ENCODE measurements at places on chromosomes 3 and 15.

GRCh38 chr3:127984241-127984975 lies 67.8 kb upstream of the SEC61A1 start:
- DNase-seq, result no peak

GRCh38 chr3:168251371-168251770 lies 155.6 kb upstream of the GOLIM4 start:
- no peak for DNase-seq

DNA sequence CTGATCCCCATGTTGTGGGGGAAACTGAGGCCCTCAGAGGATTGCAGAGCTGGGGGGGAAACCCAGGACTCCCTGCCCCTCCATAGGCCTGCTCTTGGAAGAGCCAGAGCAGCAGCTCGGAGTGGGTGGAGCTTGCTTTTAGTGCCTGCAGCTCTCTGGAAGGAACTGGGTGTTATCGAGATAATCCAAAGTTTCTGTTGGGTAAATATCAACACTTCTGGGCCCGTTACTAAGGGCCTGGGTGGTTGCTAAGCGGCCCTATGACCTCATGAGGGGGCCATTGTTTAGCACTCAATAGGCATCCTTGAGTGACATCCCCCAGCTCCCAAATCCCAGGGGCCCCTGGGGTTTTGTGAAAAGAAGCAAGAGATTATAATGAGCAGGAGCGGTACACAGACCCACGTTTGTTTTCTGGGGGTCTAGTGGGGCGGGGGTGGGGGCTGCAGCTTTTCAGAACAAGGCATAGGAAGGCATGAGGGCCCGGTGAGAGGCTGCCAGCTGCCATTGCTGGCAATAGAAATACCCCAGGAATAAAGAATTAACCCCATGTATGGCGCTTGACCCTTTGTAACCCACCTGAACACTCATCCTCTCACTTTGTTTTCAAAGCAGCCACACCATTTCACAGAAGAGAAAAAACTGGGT lies 48.3 kb upstream of the ATP2B2 start:
- DNase-seq, result no peak

DNA sequence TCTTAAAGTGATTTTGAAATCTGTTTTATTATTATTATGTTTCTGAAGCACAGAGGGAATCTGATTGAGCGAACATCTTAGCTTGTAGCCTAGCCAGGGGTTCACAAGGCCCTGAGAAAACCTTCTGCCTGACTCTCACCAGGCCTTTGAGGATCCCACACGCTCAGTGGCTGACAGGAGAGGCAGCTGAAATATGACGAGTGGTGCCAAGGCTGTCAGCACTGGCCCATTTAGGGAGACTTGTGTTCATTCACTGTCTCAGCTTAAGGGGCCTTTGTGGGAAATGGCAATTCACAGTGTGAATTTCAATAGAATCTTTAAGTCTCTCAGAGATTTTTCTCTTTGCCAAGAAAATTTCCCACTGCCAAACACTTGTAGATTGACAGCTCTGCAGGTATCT lies 770.9 kb downstream of the TUSC7 start:
- no peak for DNase-seq

GRCh38 chr15:51536965-51537574 lies 85.5 kb downstream of the DMXL2 start:
- no peak for DNase-seq

DNA sequence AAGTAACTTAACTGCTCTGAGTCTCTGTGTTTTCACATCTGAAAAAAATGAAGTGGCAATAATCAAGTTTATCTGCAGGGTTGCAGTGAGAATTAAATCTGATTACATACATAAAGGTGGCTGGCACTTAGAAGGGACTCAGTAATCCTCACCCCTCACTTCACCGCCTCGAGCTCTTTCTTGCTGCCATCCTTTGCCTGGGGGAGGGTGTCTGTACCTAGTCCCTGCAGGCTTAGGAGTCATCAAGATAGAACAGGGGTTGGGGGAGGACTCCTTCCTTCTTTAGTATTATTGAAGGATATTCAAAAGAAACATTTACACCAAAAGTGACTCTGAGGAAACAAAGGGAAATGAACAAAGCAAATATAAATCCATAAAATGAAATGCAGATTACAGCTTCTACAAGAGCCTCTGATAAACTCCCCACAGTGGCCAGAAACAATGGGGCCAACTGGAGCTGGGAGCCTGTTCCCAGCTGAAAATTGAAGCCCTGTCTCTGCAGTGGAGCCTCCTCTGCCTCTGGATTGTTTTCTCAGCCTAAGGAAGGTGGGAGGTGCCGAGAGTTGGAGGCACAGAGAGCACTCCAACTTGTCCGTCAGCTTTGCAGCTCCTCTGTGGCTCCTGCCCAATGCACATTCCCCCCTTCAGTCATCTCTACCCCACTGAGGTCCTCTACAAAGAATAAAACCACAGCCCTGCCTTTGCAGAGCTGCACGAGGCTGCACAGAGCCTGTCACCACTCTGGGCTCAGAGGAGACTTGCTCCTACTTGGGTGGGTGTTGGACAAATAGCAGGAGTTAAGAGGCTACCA lies 41.8 kb downstream of the CRYGS start:
- no peak for DNase-seq

GRCh38 chr3:160617636-160618035 lies 52.3 kb upstream of the KPNA4 start:
- no peak for DNase-seq

DNA sequence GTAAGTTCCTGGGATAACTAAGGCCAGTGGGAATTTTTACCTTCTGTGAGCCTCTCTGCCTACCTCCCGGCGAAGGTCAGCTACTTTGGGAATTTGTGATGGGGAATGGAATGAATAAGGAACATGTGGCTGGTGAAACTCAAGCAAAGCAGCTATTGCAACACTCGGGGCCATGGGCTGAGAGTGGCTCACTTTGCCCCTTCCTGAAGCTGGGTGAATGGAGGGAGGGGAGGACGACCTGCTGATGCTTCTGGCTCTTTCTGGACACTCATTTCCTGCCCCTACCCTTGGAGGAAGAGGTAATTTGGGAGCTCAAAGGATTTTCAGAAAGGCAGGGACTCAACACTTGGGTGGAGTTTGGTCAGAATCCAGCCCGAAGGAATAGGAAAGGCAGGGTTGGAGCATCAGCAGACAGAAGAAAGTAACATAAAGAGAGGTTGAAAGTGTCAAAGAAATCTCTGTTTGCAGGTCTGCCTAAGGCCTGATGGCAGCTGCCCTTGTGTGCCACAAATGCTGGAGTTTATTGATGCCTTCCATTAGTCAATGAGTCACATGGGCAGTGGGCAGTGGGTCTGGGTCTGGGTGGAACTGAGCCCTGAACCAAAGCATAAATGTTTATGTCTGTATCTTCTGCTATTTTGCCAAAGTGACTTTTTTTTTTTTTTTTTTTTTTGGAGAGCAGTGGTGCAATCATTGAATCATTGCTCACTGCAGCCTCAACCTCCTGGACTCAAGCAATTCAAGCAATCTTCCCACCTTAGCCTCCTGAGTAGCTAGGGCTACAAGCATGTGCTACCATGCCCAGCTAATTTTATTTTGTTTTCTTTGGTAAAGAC lies 12.4 kb downstream of the LAMP3 start:
- DNase-seq, result no peak

- DNase-seq, result no peak
Measured at GRCh38 chr3:157429708-157430107, 6.9 kb upstream of the PTX3 start.

All from fibroblast of skin of left biceps (primary cell).